CD14-positive monocyte (primary cell): ENCODE measurements at places on chromosomes 12 and 14. TPM values are rescaled to one million over a fixed set of nuclear protein-coding genes. Genes with fewer than 3 reads are reported as not detected.

DNA sequence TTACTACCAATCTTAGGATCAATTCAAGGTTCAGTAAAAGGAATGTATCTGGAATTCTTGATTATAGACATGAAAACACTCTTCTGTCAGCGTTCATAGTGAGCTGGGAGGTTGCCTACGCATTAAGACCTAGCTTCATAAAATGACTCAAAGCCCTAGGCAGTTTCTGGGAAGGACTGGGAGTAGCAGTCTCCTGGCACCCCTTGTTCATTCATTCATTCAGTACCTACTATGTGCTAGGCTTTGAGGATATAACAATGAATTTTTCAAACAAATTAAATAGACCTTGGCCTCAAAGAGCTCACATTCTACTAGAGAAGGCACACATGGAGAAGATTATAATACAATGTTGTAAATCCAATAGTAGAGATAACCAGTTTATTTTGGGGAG is 46.1 kb downstream of the MDM2 start:
- no peak for DNase-seq

DNA sequence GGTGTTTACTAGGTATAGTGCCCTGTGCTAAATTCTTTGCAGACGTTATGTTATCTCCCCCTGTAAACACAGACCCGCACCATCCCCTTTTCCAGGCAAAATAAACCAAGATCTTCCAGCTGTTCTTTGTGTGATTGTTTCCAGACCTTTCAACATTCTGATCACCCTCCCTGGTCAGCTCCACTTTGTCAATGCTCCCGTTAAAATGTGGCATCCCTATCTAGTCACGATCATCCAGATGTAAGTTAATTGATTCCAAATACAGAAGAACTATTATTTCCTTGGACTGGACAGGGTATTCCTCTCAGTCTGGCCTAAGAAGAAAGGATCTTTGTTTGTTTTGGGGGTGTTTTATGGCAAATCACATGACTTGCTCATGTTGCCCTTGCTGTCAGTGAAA is 127.6 kb upstream of the ARID2 start:
- no peak for DNase-seq

- DNase-seq, result no peak
Observed at GRCh38 chr12:71731439-71732356, 23.0 kb upstream of the RAB21 start.

GRCh38 chr14:54116198-54116885 is 159.7 kb upstream of the BMP4 start:
- no peak for DNase-seq

- DNase-seq, result no peak
Observed at GRCh38 chr12:2112401-2112800, 59.6 kb downstream of the CACNA1C start.

The KCNC2 gene
- polyA plus RNA-seq, result not detected

The CEP170B gene
- polyA plus RNA-seq, result not detected

The KRT86 gene
- polyA plus RNA-seq, result not detected in 2 replicates

The TAS2R9 gene
- not detected for polyA plus RNA-seq

The PTPRR gene
- polyA plus RNA-seq, result not detected
